ENCODE measurements at places on chromosomes 2 and 18.

GRCh38 chr2:118375907-118376485, 287.7 kb downstream of the INSIG2 start:
- no peak for DNase-seq

GRCh38 chr2:148969659-148970061, 68.8 kb upstream of the LYPD6B start:
- no peak for DNase-seq

- DNase-seq, result no peak
These were observed 1.9 kb upstream of the SIX2 start for GRCh38 chr2:45011121-45011520.

- no peak for DNase-seq
These were observed 2.3 kb upstream of the PLCD4 start for GRCh38 chr2:218605432-218605831.

DNA sequence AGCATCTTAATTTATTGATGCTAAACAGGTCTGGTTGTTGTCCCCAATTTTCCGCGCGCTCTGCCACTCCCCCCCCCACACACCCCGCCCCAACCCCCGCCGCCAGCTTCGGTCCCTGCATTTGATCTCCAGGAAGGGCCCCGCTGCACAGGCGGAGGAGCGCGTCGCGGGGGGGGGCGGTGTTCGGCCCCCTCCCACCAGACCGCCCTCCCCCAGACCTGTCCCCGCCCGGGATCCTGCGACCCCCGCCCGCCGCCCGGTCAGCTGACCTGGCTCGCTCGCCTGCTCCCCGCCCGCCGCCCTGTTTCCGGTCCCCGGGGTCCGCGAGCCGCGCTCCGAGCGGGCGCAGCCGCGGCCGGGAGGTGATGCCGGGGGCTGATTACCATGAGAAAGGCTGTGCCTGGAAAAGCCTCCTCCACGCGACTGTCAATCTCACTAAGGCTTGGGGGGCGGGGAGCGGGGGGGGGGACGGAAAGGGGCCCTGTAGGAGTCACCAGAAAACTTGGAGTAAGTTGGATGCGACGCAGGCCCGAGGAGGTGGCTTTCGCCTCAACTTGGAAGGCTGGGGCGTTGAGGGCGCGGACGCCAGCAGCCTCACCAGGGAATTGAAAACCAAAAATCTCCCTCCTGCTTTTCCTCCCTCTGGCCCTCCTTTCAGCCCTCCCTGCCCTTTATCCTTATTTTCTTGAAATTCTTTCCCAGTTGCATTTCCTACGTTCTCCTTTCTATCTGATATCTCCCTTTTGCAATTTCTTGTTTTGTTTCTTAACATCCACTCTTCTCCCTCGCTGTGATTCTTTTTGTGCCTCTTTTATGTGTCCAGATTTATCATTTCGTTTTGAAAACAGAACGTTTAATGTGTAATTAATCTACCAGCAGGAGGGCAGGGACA, 4.4 kb upstream of the ZEB2 start:
- no peak for DNase-seq

- DNase-seq, result no peak
These were observed 182.4 kb downstream of the SUCLG1 start for GRCh38 chr2:84276590-84277255.

GRCh38 chr2:130286983-130287655, 55.6 kb upstream of the IMP4 start:
- DNase-seq, result no peak

- no peak for DNase-seq
These were observed 312.2 kb downstream of the LRATD1 start for GRCh38 chr2:14944562-14945346.

DNA sequence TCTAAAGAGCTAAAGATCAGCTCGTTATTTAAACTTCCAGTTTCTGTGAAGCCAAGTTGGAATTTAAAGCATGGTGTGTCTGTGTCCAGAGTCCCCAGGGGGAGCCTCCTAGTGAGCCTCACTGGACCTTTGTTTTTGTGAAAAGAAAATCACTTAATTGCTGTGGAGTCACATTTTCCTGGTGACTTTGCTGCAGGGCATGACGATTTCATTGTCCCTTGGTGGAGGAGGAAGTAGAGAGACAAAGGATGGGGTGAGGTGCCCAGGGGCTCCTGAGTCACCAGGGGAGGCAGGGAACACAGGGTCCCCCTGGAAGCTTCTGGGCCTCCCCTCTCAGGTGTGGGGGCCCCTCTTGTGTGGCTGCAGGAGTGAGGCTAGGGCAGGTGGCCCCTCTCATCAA, 19.7 kb downstream of the ATP6V1C2 start:
- DNase-seq, result no peak

DNA sequence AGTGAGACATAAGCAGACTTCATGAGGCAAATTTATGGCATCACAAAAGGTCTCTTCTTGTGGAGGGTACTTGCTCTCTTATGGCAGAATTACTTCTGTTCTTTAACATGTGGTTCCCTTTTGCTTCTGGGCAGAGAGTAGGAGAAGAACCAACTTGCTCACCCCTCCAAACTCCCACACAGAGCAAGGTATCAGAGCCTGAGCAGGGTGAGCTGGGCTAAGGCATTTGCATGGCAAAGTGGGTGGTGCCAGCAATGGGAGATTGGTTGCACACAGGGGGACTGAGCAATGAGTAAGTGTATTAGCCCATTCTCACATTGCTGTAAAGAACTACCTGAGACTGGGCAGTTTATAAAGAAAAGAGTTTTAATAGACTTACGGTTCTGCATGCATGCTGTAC, 64.2 kb upstream of the ITGB6 start:
- no peak for DNase-seq

GRCh38 chr2:11558214-11558886, 24.5 kb downstream of the GREB1 start:
- no peak for DNase-seq

GRCh38 chr18:2089396-2089795, 481.9 kb downstream of the METTL4 start:
- no peak for DNase-seq

GRCh38 chr2:189613077-189613636, 32.6 kb upstream of the SLC40A1 start:
- no peak for DNase-seq

DNA sequence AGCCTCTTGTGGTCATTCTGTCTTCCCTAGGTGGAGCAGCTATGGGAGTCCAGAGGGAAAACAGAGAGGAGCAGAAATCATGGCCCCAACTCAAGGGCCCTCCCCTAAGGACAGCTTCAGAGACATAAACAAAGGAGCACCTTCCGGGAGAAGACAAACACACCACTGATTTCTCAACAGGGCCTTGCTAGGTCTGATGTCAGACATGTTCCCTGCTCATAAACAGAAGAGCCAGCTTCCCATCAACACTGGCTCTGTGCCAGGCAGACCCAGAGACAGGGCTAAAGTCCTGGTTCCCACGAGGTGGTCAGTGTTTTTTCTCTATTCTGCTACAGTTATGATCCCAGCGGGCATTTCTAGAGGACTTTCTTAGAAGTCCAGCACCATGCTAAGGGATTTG, 19.3 kb downstream of the CXCR2 start:
- DNase-seq, result no peak

- no peak for DNase-seq
These were observed 43.6 kb downstream of the ADI1 start for GRCh38 chr2:3475771-3476170.

DNA sequence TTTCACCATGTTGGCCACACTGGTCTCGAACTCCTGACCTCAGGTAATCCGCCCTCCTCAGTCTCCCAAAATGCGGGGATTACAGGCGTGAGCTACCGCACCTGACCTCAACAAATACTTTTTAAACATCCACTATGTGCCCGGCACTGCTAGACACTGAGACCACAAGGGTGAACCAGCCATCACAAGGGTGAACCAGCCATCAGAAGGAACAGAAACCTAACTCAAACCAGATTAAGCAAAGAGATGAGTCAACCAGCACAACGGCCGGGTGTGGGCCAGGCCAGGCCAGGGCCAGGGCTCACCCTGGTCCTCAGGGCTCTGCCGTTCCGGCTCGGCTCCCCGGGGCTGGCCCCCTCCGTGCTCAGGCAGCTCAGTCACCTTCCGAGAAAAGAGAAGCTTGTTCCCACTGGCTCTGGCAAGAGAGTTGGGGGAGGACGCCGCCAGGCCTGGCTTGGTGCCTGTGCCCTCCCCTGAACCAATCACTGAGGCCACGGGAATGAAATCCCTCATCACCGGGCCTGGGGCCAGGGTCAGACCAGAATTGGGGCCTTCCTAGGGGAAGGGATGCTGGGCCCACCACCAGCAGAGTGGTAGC, 4.4 kb downstream of the TEX44 start:
- DNase-seq, result no peak

- no peak for DNase-seq
These were observed 15.1 kb downstream of the CHMP1B start for GRCh38 chr18:11866329-11866728.

DNA sequence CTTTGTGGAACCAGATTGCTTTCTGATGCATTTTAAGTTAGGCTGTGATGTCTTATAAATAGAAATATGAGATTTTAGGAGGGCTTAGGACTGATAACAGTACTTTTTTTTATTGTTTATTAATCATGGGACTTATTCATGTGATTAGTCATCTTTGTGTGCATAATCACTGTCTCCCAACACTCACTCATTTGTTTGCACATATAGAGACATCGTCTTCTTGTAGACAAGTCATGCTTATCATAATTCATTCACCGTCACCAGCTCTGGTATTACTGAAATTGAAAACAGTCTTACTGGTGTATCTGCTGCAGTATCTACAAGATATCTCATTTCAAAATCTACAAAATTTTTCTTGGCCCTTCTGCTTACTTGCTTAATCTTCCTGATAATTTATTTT, 45.8 kb downstream of the WDR7 start:
- DNase-seq, result no peak

DNA sequence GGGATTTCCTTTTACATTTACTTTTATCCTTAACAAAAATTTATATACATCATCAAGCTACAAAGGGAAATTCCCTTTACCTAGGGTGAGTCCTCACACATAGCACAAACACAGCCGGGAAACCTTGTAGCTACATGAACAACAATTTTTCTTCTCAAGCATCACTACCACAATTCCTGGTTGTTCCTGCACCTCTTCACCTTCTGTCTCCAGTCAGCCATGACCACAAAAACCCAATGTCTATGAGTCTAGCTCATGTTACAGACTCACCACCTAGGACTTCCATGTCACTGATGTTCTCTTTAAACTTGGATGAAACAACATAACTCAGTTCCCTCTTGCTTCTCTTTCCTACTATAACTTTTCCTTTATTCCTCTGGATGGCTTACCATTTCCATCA, 460.4 kb downstream of the MBD2 start:
- no peak for DNase-seq

GRCh38 chr2:7146151-7146550, 228.9 kb downstream of the RNF144A start:
- DNase-seq, result no peak

- no peak for DNase-seq
These were observed 593.9 kb upstream of the ZNF804A start for GRCh38 chr2:184004289-184004947.

GRCh38 chr18:79245517-79246001, 150.2 kb upstream of the NFATC1 start:
- DNase-seq, result no peak

- DNase-seq, result no peak
These were observed 228.9 kb downstream of the RBM43 start for GRCh38 chr2:151032741-151033191.

DNA sequence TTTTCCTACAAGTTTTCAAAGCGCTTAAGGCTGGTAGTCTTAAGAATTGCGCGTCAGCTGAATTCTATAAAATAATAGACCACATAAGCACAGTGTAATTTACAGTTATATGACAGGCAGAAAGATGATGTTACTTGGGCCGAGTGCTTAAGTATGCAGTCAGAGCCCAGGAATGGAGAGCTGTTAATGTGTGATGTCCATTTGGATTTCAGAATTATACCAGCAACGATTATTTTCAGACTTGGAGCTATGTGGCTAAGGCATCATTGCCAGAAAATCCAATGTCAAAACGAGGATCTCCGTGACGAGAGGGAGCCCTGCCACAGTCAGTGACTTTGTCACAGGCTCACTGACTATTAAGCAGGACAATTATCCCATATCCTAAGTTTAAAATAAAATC, 3.4 kb downstream of the KLF7 start:
- DNase-seq, result no peak

GRCh38 chr18:48990481-48991318, 39.9 kb upstream of the SMAD7 start:
- no peak for DNase-seq

DNA sequence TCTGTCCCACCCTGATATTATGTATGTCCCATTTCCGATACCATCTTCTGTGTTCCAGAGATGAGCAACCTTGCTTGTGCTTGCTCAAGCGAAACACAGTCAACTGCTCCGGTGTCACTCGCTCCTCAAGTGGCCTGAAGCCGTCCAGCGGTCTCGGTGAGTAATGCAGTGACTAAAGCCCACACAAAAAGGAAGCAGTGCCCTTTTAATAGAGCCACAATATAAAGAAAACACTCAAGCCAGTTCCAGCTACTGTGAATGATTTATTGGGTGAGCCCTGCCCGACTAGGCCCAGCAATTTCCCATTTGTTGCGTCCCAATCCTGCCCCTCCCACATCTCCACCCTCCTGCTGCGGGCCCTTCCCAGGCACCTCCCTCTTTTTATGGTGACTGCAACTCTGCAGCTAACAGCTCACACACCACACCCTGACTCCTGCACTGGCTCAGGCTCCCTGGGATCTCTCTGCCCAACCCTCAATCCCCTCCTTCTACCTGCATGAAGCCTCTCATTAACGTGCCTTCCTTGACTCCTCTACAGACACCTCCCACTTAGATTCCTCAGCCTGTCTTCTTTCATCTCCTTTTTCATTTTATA, 44.2 kb upstream of the DSC1 start:
- DNase-seq, result no peak

GRCh38 chr2:98685930-98686887, 44.7 kb downstream of the MGAT4A start:
- no peak for DNase-seq

DNA sequence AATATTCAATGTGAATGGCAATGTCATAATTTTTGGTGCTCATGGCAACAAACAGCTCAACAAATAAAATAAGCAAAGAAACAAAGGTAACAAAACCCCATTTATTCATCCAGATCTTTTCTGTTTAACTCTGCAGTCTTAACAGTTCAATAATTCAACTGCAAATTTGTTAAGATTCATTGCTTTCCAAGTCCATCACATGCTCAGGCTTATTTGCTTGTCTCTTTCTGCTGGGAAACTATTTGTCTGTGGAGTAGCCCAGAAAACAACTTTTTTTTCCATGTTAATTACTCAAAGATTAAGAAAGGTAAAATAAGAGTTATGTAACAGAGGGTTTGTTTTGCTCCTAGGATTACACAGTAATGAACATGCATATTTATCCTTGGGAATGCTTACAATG, 92.6 kb upstream of the PNPT1 start:
- DNase-seq, result no peak

GRCh38 chr2:190173392-190173791, 110.9 kb upstream of the MSTN start:
- no peak for DNase-seq
